ENCODE measurements at places on chromosomes 11 and 22.

DNA sequence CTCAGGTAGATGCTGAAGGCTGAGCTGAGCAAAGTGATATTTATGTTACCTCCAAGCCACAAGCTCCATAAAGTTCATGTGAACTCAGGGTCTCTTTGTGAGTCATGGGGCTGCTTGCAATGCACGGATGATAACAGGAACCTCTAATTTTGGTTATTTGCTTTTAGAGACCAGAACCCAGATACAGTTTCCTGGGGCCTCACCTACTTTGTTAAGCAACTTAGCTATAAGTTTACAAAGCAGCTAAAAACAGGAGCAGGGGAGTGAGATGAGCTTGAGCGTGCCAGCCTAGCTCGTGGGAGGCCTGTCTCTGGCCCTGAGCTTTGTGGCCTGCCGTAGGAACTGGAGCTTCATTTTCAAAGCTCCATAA is 29.2 kb downstream of the SREBF2 start:
- no peak for DNase-seq

DNA sequence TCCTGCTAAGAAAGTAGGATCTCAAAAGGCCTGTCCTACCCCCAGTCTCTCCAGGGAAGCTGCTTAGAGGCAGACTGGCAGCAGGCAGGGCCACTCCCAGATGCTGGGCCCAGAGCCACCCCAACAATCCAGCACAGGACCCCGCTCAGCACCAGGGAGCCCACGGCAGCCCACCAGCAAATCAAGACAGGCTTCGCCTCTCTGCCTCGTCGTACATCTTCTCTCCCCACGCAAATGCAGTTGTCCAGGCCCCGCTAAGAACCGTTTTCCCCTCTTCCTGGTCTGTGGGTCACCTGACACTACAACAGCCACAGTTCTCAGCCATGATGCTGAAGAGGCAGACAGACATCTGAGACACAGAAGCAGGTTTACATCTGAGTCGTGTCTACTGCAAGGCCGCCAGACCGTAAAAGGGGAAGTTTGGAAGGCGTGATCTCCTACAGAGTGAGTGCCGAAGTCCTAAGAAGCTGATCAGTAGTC is 51.1 kb downstream of the IGSF9B start:
- DNase-seq = no peak

DNA sequence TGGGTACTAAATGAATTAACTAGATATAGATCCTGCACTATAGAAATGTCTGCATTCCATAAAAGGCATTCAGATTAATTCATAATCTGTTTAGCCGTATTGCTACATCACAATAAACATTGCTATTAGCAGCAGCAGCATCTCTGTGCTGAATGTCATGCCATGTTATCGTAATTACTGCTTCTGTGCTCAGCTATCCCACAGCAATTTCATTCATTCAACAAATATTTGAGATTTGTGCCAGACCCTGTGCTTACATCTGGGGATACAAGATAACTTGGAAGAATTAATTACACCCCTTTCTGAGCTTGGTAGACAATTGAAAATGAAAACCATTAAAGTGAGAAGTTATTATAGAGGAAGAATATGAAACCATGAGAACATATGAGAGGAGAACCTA is 185.8 kb upstream of the C11orf87 start:
- DNase-seq = no peak

- no peak for DNase-seq
Measured at GRCh38 chr11:66950112-66950535, 8.1 kb downstream of the PC start.
